ENCODE measurements at places on chromosomes 2 and 18.

GRCh38 chr2:237759176-237759575 lies 39.4 kb upstream of the RBM44 start:
- DNase-seq = no peak

GRCh38 chr2:72205504-72205881 lies 57.8 kb upstream of the CYP26B1 start:
- DNase-seq = no peak

- DNase-seq = no peak
Observed at GRCh38 chr2:10536569-10537133, 88.5 kb upstream of the ODC1 start.

DNA sequence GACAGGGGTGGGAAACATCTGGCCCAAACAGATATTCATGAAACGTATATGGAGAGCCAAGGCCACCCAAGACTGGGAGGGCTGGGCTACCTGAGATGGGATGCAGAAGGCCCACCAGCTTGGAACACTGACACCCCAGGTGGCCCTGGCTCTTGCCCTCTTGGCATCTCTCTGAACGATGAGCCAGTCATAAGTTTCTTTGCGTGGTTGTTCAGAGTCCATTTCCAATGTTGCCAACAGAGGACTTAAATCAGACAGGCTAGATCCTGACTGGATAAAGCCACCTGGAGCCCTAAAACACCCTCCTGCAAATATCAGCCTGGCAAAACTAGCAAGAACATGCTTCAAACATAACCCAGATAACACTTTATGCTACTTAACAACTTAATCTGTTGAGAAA lies 42.6 kb downstream of the LPIN2 start:
- DNase-seq = no peak

DNA sequence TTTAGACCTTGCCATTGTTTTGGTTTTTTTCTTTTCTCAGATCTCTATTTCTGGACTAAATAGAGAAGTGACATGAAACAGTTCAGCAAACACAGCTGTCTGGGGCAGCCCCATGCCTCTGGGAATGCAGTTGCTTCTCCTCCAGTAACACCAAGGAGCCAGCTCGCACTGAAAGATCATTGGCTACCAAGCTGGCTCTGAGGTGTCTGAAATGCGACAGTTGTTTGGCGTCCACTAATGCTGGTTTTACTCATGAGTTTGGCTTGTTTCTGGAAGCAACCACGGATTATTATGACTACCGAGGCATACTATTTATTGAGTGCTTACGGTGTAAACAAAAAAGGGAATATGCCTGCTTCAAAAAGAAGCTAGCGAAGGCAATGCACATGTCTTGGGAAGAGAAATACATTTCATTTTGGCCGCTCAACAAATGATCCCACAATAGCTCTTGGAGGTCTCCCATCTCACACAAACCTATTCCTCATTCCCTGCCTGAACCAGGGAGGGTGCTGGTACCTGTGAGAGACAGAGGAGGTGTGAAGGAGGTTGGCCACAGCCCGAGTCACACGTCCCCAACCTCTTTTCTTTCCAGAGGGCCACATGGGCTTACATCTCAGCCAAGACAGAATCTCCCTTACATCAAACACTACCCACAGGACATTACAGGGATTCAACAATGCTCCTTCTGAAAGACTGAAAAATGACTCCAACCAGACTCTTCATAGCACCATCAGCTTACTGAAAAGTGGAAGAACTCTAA lies 37.5 kb upstream of the NEB start:
- DNase-seq = no peak

GRCh38 chr2:19490846-19491435 lies 132.5 kb upstream of the OSR1 start:
- no peak for DNase-seq

- DNase-seq = no peak
Observed at GRCh38 chr2:65450393-65450792, 18.0 kb upstream of the SPRED2 start.

- no peak for DNase-seq
Observed at GRCh38 chr2:7243276-7243675, 326.1 kb downstream of the RNF144A start.

DNA sequence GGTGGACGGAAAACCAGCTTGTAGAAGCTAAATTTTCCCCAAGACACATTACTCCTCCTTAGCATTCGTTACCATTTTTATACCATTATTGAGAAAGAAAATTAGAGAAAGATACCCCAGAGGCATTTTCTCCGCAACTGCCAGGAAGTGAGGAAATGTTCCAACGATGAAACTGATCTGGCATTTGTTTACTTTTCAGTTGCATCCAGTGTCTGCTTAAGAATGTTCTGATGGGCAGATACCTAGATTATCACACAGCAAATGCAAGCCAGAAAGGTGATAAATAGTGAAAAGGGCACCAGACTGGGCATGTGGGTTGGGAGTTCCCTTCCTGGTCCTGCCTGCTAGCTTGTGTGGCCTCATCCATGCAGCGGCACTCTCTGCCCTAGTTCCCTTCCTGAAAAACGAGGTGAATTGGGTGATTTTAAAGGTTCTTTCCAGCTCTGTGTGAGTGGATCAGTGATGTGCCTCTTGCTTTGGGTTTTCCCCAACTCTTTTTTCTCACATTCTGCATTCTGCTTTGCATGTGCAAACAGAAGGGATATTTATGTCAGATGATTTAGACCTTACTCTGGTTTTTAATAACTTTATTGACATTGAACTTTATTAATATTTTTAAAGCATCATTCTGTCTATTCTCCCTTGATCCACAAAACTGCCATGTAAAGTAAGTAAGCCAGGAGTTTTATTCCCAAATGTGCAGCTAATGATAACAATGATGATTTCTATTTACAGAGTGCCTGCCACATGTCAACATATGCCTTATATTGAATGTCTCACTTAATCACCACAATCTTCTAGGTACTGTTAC lies 139.6 kb downstream of the INSIG2 start:
- no peak for DNase-seq

- no peak for DNase-seq
Observed at GRCh38 chr2:152437276-152438108, 102.5 kb downstream of the FMNL2 start.

- DNase-seq = no peak
Observed at GRCh38 chr2:124026503-124026902, 1.4 kb downstream of the CNTNAP5 start.

DNA sequence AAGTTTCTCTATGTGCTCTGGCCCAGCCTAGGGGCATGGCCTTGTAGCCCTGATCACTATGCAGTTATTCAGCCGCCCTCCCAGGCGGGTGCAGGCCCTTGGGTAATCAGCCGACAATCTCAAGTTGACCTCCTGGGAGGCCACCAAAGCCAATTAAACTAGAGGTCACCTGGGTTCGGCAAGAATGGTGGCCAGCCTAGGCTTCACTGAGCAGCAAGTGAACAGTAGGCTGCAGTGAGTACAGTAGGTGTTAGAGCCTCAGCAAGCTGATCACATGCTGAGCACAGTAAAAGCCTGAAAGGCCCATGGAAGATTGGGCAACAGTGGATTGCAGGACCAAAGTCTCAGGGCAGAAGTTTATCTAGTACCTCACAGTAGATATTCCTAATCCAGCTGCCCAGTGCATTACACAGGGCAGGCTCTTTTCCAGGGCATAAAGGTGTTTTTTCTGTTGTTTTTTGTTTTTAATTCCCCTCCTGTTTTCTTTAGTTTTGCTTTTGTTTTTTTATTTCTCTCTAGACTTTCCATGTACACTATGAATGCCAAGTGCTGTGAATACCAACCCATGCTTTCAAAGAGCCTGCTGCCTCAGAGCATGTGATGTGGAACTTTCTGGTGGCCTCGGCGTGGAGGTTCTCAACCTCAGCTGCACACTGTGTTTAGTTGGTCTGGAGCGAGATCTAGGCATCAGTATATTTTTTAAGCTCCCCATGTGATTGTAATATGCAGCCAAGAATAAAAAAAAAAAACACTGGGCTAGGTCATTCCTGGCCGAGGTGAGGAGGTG lies 55.9 kb upstream of the ATL2 start:
- no peak for DNase-seq

DNA sequence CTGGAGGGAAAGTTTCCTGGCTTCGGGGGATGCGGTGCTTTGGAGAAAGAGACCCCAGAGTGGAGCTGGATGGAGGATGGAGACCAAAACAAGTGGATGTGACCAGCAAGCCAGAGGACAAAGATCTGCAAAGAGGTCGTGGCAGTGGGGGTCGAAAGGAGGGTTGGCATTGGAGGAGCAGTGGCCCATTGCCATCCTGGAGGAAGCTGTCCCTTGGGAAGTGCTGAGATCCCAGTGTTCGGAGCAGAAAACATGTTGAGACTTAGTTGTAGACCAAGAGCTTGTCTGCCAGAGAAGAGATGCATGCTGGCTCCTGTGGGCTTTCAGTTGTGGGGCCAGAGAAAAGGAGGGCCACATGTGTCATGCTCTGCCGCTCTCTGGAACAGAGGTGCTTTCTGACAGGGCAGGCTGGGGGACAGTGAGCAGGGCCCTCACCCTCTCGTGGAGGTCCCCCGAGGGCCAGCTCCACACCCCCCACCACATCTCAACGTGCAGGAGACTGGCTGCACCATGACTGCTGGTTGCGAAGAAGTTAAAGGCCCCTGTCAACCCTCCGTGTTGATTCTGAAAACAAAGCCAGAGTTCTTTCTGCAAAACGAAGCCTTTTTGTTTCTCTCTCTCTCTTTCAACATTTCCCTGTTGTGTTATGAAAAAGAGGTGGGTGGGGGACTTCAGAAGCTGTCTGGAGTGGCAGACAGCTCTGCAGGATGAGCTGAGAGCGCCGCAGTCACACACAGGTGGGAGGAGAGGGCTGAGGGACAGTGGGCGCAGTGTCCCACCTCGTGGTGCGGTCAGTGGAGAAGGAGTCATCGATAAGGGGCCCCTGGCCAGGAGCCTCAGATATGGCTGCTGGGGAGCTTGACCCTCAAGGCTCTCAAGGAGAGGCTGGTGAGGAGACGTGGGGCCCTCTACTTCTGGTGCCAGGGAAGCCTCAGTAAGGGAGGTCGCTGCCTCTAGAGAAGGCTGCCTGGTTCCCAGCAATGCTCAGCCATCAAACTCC lies 77.6 kb upstream of the BCL2L11 start:
- DNase-seq = no peak

- no peak for DNase-seq
Observed at GRCh38 chr2:239569401-239570090, 168.7 kb upstream of the HDAC4 start.

GRCh38 chr2:165015052-165015642 lies 59.8 kb upstream of the SLC38A11 start:
- DNase-seq = no peak

- DNase-seq = no peak
Observed at GRCh38 chr2:134581877-134582546, 136.8 kb downstream of the TMEM163 start.

DNA sequence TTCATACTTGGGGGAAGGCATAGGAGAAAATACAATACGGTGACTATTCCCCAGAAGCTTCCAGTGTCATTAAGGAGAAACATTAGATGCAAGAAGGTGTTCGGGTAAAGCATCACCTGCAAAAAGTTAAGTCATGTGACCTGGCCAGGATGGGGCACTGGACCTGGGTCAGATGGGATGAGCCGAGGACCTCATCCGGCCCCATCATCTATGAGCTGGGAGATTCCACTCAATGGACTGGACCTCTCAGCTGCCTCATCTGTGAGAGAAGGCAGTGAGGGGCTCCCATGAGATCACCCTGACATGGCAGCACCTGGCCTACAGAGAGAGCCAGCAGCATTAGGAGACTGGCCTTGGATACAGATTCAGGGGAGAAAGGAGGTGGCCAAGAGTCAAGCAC lies 111.4 kb upstream of the TEX51 start:
- no peak for DNase-seq

GRCh38 chr2:65727381-65727780 lies 295.0 kb upstream of the SPRED2 start:
- DNase-seq = no peak

DNA sequence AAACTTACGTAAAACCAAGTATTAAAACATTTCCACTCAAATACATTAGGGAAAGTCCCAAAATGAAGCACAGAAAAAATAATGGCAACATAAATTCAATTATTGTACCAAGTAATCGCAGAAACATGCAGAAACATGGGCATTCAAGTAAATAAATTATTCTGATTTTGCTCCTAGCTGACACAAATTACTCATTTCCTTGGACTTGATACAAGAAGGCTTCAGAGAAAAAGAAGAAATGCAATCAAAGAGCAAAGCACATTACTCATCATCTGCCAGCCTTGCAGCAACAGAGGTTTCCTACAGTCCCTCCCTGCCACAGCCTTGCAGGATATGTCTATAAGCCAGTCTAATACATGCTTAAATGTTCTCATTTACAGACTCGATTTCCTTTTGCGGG lies 439.8 kb upstream of the LYPD1 start:
- DNase-seq = no peak

GRCh38 chr2:86039178-86039962 lies 66.3 kb downstream of the POLR1A start:
- DNase-seq = peak; percentile 42

DNA sequence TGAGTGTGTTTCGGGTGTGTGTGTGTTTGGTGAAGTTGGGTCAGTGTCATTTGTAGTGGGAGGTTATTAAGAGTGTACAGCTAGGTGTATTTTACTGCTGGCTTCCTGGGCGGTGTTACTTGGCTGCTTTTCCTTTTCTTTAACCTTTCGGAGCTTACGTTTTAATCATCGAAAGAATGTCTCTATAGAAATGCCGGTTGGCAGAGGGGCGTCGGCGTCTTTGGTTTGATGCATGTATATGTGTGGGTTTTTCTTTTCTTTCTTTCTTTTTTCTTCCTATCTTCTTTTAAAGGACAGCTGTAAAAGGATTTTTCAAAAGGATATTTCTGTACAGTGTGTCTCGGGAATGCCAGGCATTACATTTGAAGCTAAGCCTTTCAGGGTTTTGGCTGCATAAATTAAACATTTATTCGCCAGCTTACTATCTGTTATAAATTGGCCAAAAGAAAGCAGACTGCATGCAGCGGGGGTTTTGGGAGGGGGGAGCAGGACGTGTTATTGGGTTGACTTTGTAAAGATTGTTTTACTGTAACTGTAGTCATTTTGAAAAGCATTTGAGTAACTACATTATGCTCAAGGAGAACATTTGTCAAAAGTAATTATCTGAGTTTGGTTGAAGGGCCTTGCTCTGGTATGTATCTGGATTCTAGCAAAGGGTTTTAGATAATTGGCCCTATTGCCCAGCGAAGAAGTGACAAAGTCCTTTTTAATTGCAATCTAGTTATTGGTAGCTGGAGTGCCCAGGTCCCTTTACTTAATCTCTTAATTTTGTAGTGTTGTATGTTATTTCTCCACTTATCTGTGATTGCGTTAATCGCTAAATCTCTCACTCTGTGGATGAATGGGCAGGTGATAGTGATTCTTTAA lies 1.6 kb downstream of the ASXL3 start:
- no peak for DNase-seq

GRCh38 chr2:218026676-218027425 lies 24.1 kb upstream of the TNS1 start:
- no peak for DNase-seq

- no peak for DNase-seq
Observed at GRCh38 chr2:231745303-231746038, 35.6 kb downstream of the PDE6D start.

GRCh38 chr2:211598238-211598637 lies 940.4 kb downstream of the ERBB4 start:
- no peak for DNase-seq

- DNase-seq = no peak
Observed at GRCh38 chr2:30649278-30649677, 158.0 kb downstream of the CAPN13 start.

GRCh38 chr18:30150586-30151250 lies 891.8 kb downstream of the DSC3 start:
- no peak for DNase-seq

- DNase-seq = no peak
Observed at GRCh38 chr2:119550856-119551255, 6.6 kb downstream of the CFAP221 start.

- DNase-seq = no peak
Observed at GRCh38 chr2:190863946-190864345, 16.7 kb upstream of the GLS start.

GRCh38 chr2:54952425-54952824 lies 97.8 kb downstream of the RTN4 start:
- no peak for DNase-seq

GRCh38 chr2:69449906-69450305 lies 12.7 kb upstream of the NFU1 start:
- no peak for DNase-seq
